ENCODE measurements at places on chromosomes 11 and 22. TPM values are rescaled to one million over a fixed set of nuclear protein-coding genes. Genes with fewer than 3 reads are reported as not detected.

- no peaks in the 10 kb centered on the region for H3K4me1 ChIP-seq
- no peak overlapping the region for H3K27ac ChIP-seq
- no peaks in the 10 kb centered on the region for H3K27me3 ChIP-seq
- H3K36me3 ChIP-seq, result peaks cover 28% of the 10 kb centered on the region
- no peak overlapping the region for H3K4me3 ChIP-seq
- DNase-seq, result no peak
Measured at GRCh38 chr22:30002861-30003486, 77.3 kb upstream of the HORMAD2 start.

SLC6A5 gene
- not detected for total RNA-seq

MPZL3 gene
- total RNA-seq, result 0.37 TPM

NOX4 gene
- total RNA-seq, result 20.1 TPM

- peak overlapping the region; percentile 48 for H3K27ac ChIP-seq
- peaks cover 82% of the 10 kb centered on the region for H3K4me1 ChIP-seq
- no peak overlapping the region for H3K4me3 ChIP-seq
- no peaks in the 10 kb centered on the region for H3K36me3 ChIP-seq
- H3K27me3 ChIP-seq, result no peaks in the 10 kb centered on the region
Measured at GRCh38 chr22:17985606-17986005, 38.8 kb downstream of the MICAL3 start.

CSNK1E gene
- total RNA-seq, result 176 TPM

BTG4 gene
- total RNA-seq, result not detected

- H3K27ac ChIP-seq, result no peak overlapping the region
- H3K27me3 ChIP-seq, result no peaks in the 10 kb centered on the region
- peaks cover 19% of the 10 kb centered on the region for H3K4me1 ChIP-seq
- no peak overlapping the region for H3K4me3 ChIP-seq
- no peak for DNase-seq
- H3K36me3 ChIP-seq, result no peaks in the 10 kb centered on the region
Measured at GRCh38 chr11:29328961-29329441, 687.8 kb downstream of the KCNA4 start.

NCAM1 gene
- total RNA-seq, result 1.9 TPM

GRCh38 chr11:36702330-36703054 is 104.5 kb upstream of the RAG2 start:
- no peak overlapping the region for H3K27ac ChIP-seq
- H3K36me3 ChIP-seq, result no peaks in the 10 kb centered on the region
- peaks cover 54% of the 10 kb centered on the region for H3K27me3 ChIP-seq

- no peaks in the 10 kb centered on the region for H3K4me1 ChIP-seq
- DNase-seq, result no peak
- no peaks in the 10 kb centered on the region for H3K36me3 ChIP-seq
- H3K27me3 ChIP-seq, result peaks cover 16% of the 10 kb centered on the region
- H3K4me3 ChIP-seq, result no peak overlapping the region
- no peak overlapping the region for H3K27ac ChIP-seq
Measured at GRCh38 chr22:22702237-22703202, 58.1 kb downstream of the GGTLC2 start.
